ENCODE measurements at places on chromosomes 7 and 10. TPM values are rescaled to one million over a fixed set of nuclear protein-coding genes. Genes with fewer than 3 reads are reported as not detected.

Gene DOCK1
- total RNA-seq: 40.0 TPM

Gene TAS2R41
- not detected for total RNA-seq

Gene WNT16
- not detected for total RNA-seq

Gene GPR26
- total RNA-seq: not detected

Gene UCMA
- not detected for total RNA-seq

Gene ZNF853
- total RNA-seq: not detected

Gene EPHA1
- 1.2 TPM for total RNA-seq

Gene CALY
- total RNA-seq: not detected

Gene GATAD1
- total RNA-seq: 44.2 TPM

Gene PDAP1
- total RNA-seq: 200 TPM

Gene TPST1
- 3.2 TPM for total RNA-seq

Gene LRMDA
- total RNA-seq: not detected
